ENCODE measurements at places on chromosomes 5 and 9.

DNA sequence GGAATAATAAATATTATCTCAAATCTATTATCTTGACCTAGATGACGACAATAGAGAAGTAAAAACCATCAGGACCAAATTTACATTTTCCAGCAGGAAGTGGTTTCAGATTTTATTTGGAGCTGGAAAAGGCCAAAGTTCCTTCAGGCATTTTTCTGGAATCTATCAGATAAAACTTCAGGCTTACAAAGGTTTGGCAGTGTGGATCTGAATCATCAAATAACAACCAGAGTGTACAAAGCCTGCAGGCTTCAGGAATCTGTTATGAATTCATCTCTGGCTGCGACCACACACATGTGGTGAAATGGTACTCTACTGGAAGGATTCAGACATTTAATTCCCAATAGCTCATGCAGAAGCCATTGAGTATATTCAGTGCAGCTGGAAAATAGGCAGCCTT is 726.4 kb upstream of the GRAMD2B start:
- peak; percentile 97 for DNase-seq

GRCh38 chr5:160221082-160221481 is 8.2 kb upstream of the FABP6 start:
- DNase-seq: no peak

- peak; percentile 65 for DNase-seq
Observed at GRCh38 chr5:147479444-147479843, 30.4 kb downstream of the DPYSL3 start.

GRCh38 chr9:88037285-88037845 is 63.0 kb upstream of the CDK20 start:
- no peak for DNase-seq

GRCh38 chr5:74894351-74894750 is 28.2 kb upstream of the FAM169A start:
- no peak for DNase-seq

DNA sequence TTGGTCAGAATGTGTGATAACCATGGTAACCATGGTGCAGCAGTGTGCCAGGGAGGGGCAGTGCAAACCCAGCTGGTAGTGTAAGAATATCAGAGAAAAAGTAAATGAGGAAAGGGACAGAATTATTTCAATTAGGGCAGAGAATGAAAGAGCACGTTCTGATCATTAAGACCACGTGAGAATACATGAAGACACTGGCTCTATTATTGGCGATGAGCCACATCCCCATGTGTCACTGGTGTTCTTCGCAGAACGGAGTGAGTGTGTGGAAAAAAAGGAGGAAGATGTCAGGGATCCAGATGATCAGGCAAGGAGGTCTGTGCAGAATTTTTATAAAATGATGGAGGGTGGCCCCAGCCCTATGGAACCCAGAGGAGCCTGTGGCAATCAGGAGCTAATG is 315.5 kb downstream of the SEMA5A start:
- peak; percentile 20 for DNase-seq

DNA sequence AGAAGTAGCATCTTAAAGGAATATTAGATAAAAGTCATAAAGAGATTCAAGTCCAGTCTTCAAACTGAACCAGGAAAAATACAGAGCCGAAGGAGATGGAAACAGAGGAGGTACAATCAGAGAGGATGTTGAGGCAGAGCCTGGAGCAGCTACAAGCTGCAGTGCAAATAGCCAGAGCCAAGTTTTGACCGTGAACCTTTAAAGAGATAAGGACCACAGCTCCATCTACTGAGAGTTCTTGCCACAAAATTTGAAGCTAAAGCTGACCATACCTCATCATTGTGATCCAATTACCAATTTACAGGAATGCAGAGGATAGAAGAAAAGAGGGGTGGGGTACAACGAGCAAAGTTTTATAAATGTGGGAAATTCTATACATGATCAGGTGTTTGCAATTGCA is 10.4 kb upstream of the DEPDC1B start:
- no peak for DNase-seq

Measured in fibroblast of skin of right quadriceps (primary cell).